ENCODE measurements at places on chromosomes 11 and 22. TPM values are rescaled to one million over a fixed set of nuclear protein-coding genes. Genes with fewer than 3 reads are reported as not detected.
A peak's percentile ranks its signal among the peaks of the same experiment; 100 is the strongest.

P2RX3 gene
- polyA plus RNA-seq, result 0.20 TPM

TKFC gene
- 147 TPM for polyA plus RNA-seq

GRCh38 chr11:122782222-122782621 is 56.1 kb upstream of the CRTAM start:
- H3K27ac ChIP-seq, result no peak overlapping the region
- H3K36me3 ChIP-seq, result 0 out of 3 replicates have a peak, but pooled peaks cover 2% of the 10 kb centered on the region
- no peak overlapping the region for H3K4me3 ChIP-seq

DNA sequence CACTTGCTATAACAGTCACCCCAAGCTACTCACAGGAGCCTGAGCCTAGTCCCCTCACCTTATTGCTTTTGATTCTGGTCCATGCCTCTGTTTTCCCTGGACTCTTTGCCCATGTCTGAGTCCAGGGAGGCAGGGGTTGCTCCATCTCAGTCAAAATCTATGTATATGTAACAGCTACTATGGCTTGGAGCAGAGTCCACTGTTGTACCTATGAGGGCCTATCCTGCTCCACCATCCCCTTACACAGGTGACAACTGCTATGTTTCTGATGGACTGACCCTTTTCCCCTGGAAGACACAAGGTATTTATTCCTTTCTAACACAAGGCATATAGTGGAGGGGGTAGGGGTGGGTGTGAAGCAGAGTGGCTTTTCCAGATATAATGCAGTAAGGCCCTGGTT is 119.6 kb downstream of the VPREB1 start:
- no peaks in the 10 kb centered on the region for H3K27me3 ChIP-seq
- H3K4me1 ChIP-seq, result no peaks in the 10 kb centered on the region
- no peak overlapping the region for H3K4me3 ChIP-seq
- no peaks in the 10 kb centered on the region for H3K36me3 ChIP-seq

- H3K4me3 ChIP-seq, result no peak overlapping the region
- H3K27me3 ChIP-seq, result no peaks in the 10 kb centered on the region
- DNase-seq, result peak; percentile 62
- H3K27ac ChIP-seq, result peak overlapping the region; percentile 17
- peaks cover 37% of the 10 kb centered on the region for H3K4me1 ChIP-seq
- peaks cover 17% of the 10 kb centered on the region for H3K36me3 ChIP-seq
Observed at GRCh38 chr22:29994027-29994715, 86.1 kb upstream of the HORMAD2 start.

DNA sequence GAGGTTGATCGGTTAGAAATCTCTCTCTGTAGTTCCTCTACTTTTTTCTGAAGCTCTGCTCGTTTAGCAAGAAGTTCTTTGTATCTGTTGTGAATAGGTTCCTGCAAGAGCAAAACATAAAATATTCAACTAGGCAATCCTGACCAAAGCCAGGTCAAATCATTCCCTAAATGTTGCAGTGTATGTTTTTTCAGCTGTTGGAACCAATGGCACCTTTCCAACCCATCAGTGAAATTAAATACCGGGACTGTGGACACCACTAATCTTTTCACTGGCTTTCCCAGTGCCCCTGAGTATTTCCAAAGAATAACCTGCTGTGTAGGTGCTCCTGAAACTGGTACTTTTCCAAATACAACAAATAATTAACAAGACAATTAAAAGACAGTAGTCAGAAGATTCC is 45.1 kb downstream of the CEP57 start:
- no peak overlapping the region for H3K4me3 ChIP-seq
- no peaks in the 10 kb centered on the region for H3K4me1 ChIP-seq
- H3K27me3 ChIP-seq, result no peaks in the 10 kb centered on the region
- H3K27ac ChIP-seq, result no peak overlapping the region
- H3K36me3 ChIP-seq, result peaks cover 10% of the 10 kb centered on the region
- DNase-seq, result no peak

DNA sequence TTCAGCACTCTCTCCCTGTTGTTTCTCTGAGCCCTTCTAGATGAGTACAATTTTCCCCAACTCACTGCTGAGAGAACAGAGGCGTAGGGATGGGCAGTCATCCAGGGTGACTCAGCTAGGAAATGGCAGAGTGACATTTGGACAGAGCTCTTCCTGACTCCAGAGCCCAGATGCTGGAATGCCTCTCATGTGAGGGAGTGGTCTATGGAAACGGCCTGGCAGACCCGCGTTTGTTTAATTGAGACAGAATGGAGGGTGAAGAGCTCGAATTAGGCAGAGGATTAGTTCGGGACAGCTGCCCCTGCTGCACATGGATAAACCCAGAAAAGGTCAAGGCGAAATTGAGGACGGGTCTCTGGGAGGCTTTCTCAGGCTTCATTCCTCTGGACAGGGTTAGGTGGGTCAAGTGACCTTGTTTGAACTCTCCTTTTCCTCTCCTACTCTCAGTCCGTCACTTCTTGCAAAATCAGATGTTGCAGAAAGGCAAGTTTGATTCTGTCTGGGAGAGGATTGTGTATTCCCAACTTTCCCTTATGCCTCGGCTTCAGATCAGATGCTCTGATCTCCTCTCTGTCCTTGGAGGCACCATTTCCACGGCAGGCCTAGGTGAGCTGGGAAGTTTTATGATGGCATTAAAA is 7.6 kb upstream of the LMO2 start:
- no peak overlapping the region for H3K27ac ChIP-seq
- no peak overlapping the region for H3K4me3 ChIP-seq
- peaks cover 33% of the 10 kb centered on the region for H3K27me3 ChIP-seq

DNA sequence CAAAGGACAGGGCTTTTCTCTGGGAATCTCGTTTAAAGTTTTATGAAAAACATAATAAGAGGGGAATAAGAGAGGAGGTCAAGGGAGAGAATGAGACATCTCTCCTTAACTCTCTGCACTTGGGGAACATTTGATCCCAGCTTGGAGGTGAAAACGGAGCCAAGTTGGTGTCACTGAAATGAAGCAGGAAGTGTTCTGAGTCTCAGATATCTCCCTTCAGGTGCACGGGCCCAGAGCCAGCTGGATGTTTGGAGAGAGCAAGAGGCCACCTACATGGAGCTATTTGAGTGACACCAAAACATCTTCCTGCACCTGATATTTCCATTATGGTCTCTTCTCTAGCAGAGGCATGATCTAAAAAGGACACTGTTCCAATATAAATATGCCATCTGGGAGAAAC is 85.7 kb downstream of the BLID start:
- no peaks in the 10 kb centered on the region for H3K36me3 ChIP-seq
- no peak overlapping the region for H3K27ac ChIP-seq
- H3K4me1 ChIP-seq, result no peaks in the 10 kb centered on the region

LIF gene
- 12.1 TPM for polyA plus RNA-seq

GRCh38 chr22:30430933-30431332 is 5.4 kb downstream of the MTFP1 start:
- no peak for DNase-seq
- H3K4me3 ChIP-seq, result no peak overlapping the region
- H3K27me3 ChIP-seq, result no peaks in the 10 kb centered on the region
- H3K4me1 ChIP-seq, result peaks cover 51% of the 10 kb centered on the region
- no peaks in the 10 kb centered on the region for H3K36me3 ChIP-seq

DNA sequence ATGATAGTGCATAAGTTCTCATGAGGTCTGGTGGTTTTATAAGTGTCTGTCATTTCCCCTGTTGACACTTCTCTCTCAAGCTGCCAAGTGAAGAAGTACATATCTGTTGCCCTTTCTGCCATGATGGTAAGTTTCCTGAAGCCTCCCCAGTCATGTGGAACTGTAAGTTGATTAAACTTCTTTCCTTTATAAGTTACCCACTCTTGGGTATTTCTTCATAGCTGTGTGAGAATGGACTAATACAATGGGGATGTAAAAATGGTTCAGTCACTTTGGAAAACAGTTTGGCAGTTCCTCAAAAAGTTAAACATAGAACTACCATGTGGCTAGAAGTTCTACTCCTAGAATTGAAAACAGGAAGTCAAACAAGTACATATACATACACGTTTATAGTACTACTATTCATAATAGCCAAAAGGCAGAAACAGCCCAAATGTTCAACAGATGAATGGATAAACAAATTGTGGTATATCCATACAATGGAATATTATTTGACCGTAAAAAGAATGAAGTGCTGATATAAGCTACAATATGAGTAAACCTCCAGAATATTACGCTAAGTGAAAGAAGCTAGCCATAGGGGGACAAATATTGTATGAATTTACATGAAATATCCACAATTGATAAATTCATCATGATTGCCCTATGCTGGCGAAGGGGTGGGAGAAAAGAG is 16.0 kb upstream of the DKK3 start:
- no peak overlapping the region for H3K27ac ChIP-seq
- H3K4me1 ChIP-seq, result peaks cover 18% of the 10 kb centered on the region
- DNase-seq, result no peak
- H3K4me3 ChIP-seq, result no peak overlapping the region

GRCh38 chr22:31344578-31345330 is 1.4 kb downstream of the PATZ1 start:
- peak overlapping the region; percentile 75 for H3K27ac ChIP-seq
- no peak for DNase-seq
- H3K4me1 ChIP-seq, result peaks cover 74% of the 10 kb centered on the region
- H3K36me3 ChIP-seq, result peaks cover 35% of the 10 kb centered on the region
- no peaks in the 10 kb centered on the region for H3K27me3 ChIP-seq
- peak overlapping the region; percentile 91 for H3K4me3 ChIP-seq

- H3K27me3 ChIP-seq, result no peaks in the 10 kb centered on the region
- no peaks in the 10 kb centered on the region for H3K4me1 ChIP-seq
- H3K27ac ChIP-seq, result no peak overlapping the region
- peaks cover 73% of the 10 kb centered on the region for H3K36me3 ChIP-seq
- no peak for DNase-seq
Observed at GRCh38 chr11:45857961-45858474, 10.7 kb downstream of the CRY2 start.

WBP2NL gene
- not detected for polyA plus RNA-seq

DNA sequence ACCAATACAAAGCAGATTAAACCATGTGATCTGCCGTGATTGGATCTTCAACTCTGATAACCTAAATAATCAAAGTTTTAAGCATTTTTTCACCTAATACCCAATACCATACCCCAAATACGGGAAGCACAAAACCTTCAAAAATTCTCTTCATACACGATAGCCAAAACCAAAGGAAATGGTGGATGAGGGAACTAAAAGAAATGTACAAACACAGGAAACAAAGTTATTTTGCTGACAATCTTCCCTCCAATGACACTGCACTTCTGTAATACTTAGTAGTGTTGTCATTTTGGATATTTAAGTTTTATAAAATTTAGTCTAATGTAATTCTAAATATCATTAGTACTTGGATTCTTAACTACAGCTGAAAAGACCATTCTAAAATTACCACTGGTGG is 27.0 kb downstream of the CSTF3 start:
- no peak overlapping the region for H3K27ac ChIP-seq
- no peaks in the 10 kb centered on the region for H3K27me3 ChIP-seq
- no peak for DNase-seq

MGAT3 gene
- polyA plus RNA-seq, result 0.04 TPM

PRDX5 gene
- polyA plus RNA-seq, result 311 TPM

SLC25A18 gene
- 0.57 TPM for polyA plus RNA-seq

DNA sequence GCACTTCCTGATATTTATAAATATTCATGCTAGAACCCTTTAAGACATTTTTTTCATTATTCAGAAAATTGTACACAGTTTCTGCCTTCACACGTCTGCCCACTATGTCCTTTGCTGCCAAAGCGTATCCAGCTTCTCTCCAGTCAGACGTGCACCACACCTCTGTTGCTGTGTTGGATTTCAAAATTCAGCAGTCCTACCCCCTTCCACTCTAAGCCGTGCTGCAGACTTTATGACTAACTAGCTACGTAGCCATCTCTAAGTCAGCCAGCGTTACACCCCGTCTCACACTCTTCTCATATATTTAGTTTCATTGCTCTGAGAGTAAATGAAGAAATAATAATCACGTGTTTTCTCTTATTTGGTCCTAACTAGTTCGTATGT is 28.2 kb upstream of the OPCML start:
- H3K36me3 ChIP-seq, result no peaks in the 10 kb centered on the region
- H3K27ac ChIP-seq, result no peak overlapping the region
- DNase-seq, result no peak

- H3K4me1 ChIP-seq, result peaks cover 27% of the 10 kb centered on the region
- H3K27me3 ChIP-seq, result no peaks in the 10 kb centered on the region
- H3K4me3 ChIP-seq, result no peak overlapping the region
Observed at GRCh38 chr11:120223793-120224192, 13.0 kb downstream of the OAF start.

DNA sequence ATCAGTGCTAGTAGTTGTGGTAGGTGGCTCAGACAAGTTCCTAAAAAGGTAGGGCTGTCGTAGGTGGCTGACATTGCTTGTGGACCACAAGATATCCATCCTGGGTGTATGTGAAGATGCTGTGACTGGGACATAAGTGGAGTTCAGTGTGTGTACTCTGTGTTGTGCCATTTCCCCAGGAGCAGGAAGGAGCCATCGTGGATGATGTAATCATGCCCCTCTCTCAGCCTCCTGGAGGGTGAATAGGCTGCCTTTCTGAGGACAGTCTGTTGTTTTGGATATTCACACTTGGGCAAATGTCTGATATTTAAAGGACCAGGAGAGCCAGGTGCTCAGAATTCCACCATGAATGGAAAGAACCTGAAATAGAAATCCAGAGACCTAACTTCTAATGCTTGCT is 2.7 kb downstream of the HEPHL1 start:
- H3K4me1 ChIP-seq, result no peaks in the 10 kb centered on the region
- DNase-seq, result no peak
- no peak overlapping the region for H3K27ac ChIP-seq
- no peaks in the 10 kb centered on the region for H3K27me3 ChIP-seq
- H3K36me3 ChIP-seq, result no peaks in the 10 kb centered on the region
- H3K4me3 ChIP-seq, result no peak overlapping the region

- no peak for DNase-seq
- peaks cover 10% of the 10 kb centered on the region for H3K4me1 ChIP-seq
- H3K27ac ChIP-seq, result no peak overlapping the region
- H3K27me3 ChIP-seq, result peaks cover 48% of the 10 kb centered on the region
Observed at GRCh38 chr22:31140746-31141145, 438 bp upstream of the PLA2G3 start.

GRCh38 chr11:96293598-96294021 is 49.4 kb downstream of the MAML2 start:
- no peak overlapping the region for H3K4me3 ChIP-seq
- H3K27ac ChIP-seq, result no peak overlapping the region
- no peak for DNase-seq
- peaks cover 30% of the 10 kb centered on the region for H3K4me1 ChIP-seq
- H3K36me3 ChIP-seq, result peaks cover 16% of the 10 kb centered on the region

GRCh38 chr11:48138222-48138621 is 78.4 kb upstream of the OR4B1 start:
- no peak overlapping the region for H3K4me3 ChIP-seq
- H3K4me1 ChIP-seq, result no peaks in the 10 kb centered on the region
- no peak for DNase-seq
- H3K36me3 ChIP-seq, result no peaks in the 10 kb centered on the region
- H3K27me3 ChIP-seq, result no peaks in the 10 kb centered on the region
- no peak overlapping the region for H3K27ac ChIP-seq

Data from HepG2 (cell line).